Retina (tissue), 1 donor: ENCODE measurements at places on chromosomes 2 and 18.
A peak's percentile ranks its signal among the peaks of the same experiment; 100 is the strongest.

DNA sequence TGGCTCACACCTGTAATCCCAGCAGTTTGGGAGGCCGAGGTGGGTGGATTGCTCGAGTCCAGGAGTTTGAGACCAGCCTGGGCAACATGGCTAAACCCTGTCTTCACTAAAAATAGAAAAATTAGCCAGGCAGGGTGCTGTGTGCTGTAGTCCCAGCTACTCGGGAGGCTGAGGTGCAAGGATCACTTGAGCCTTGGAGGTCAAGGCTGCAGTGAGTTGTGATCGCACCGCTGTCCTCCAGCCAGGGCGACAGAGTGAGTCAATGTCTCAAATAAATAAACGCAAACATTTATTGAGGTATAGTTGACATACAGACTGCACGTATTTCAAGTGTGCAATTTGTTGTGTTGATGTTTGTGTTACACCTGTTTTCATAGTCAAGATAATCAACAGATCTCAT, 19.7 kb downstream of the EPC2 start:
- DNase-seq = no peak

DNA sequence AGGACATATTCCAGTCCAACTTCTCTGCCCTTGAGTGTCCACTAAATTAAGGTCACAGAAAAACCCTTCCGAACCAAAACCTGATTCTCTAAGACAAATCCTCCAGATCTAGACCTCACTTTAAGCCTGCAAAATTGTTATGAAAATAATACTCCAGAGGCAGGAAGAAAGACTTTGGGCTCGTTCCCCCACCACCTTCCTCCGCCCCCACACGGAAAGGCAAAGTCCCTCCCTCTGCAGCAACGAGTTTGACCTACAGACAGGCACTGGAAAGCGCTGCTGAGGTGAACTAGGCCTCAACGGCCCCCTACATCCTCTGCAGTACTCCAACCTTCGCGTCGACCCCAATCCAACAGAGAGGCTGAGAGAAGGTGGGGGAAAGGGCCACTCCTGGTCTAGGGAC, 808 bp downstream of the ATP5MC3 start:
- no peak for DNase-seq

DNA sequence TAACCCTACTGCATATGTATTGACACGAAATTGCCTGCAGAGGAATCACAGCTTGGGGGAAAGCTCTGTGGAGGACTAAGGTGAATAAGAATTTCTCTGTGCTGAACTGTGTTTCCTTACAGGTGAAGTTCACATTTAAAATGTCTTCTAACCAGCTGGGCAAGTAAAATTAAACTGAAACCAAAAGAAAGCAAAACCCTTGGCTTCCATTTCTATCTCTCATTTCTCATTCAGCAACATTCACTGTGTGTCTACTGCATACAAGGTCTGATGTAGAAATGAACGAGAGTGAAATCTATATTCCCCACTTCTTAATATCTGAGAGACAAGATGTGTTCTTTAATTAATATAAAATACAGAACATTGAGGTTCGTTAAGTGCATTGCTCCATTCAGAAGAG, 397.3 kb downstream of the SOX11 start:
- DNase-seq = no peak

- DNase-seq = peak; percentile 63
Observed at GRCh38 chr2:7018282-7018701, 101.1 kb downstream of the RNF144A start.

DNA sequence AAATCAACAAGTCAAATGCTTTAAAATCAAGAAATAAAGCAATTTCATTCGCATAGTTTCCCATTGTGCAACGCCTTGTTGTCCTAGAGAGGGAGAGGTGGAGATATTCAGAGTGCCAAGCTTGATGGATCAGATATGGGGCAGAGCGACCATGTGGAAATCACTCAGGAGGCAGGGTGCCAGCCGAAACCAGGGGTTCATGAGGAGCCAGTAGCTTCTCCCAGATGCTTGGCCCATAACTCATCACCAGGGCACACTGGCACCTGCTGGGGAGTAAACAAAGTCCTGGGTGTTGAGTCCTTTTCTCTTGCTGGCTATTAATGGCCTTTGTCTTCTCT, 53.0 kb upstream of the ASAP2 start:
- DNase-seq = no peak

DNA sequence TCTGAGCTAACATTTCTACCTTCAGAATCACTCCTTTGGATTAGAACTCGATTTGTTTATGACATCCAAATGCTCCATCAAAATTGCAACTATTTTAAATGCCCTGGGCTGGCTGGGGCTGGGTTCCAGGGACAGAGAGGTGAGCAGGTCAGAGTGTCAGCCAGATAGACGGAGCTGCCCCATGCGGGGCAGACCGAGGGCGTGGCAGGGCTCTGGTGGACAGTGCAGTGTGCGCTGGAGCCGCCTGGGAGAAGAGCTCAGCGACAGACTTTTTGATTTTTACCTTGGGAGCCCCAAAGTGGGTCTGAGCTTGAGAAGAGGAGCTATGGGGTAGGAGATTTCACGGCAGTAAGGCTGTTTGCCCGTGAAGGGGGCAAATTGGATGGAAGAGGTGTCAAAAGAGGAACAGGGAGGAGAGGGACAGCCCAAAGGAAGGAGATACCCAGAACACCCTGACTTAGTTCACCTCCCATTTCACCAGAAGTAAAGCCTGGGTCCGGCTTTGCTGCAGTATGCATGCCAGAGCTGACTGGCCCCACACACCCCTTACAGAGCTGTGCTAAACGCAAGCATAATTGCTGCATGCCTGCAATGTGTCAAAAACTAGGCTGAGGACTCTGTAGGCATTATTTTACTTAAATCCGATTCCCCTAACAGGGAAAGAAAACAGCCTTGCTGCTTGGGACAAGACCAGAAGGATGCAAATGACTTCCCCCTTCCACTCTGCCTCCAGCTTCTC, 33.7 kb downstream of the EN1 start:
- DNase-seq = no peak

- no peak for DNase-seq
Observed at GRCh38 chr2:27965841-27966240, 75.3 kb downstream of the BABAM2 start.

GRCh38 chr2:168611896-168612650, 156.0 kb downstream of the CERS6 start:
- DNase-seq = no peak

DNA sequence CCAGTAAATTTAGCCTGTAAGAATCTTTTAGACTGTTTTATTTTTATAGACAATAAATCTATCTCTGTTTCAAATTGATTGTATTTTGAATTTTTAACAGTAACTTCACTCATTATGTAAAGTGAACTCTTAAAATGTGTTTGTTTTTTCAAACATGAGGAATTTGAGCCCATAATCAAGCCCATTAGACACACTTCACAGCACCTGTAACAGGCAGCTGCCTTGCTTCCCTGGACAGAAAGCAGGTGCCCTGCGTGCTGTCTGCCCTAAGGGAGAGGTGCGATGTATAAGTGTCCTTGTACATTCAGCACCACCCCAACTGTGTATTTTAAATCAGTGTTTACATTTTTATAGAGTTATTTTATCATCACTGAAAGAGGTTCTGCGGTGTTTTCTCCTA, 186.5 kb upstream of the TPO start:
- no peak for DNase-seq

- DNase-seq = no peak
Observed at GRCh38 chr2:122543815-122544214, 788.4 kb downstream of the TSN start.

DNA sequence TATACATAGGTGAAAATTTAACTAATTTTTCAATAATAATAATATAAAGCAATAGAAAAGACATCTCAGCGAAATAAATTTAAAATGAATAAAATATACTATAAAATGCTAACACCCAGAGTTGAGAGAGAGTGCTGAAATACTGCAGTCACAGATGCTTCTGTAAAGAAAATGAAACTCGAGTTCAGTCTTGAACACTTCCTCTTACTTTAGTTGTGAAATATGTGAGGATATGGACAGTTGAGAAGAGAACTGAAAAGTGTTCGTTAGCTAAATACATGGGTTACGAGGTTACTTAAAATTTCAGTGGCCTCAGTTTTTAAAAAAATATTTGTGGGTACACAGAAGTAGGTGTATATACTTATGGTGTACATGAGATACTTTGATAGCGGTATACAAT, 106.8 kb downstream of the DNAH7 start:
- no peak for DNase-seq

GRCh38 chr18:3454365-3455089, 4.6 kb downstream of the TGIF1 start:
- DNase-seq = peak; percentile 42

DNA sequence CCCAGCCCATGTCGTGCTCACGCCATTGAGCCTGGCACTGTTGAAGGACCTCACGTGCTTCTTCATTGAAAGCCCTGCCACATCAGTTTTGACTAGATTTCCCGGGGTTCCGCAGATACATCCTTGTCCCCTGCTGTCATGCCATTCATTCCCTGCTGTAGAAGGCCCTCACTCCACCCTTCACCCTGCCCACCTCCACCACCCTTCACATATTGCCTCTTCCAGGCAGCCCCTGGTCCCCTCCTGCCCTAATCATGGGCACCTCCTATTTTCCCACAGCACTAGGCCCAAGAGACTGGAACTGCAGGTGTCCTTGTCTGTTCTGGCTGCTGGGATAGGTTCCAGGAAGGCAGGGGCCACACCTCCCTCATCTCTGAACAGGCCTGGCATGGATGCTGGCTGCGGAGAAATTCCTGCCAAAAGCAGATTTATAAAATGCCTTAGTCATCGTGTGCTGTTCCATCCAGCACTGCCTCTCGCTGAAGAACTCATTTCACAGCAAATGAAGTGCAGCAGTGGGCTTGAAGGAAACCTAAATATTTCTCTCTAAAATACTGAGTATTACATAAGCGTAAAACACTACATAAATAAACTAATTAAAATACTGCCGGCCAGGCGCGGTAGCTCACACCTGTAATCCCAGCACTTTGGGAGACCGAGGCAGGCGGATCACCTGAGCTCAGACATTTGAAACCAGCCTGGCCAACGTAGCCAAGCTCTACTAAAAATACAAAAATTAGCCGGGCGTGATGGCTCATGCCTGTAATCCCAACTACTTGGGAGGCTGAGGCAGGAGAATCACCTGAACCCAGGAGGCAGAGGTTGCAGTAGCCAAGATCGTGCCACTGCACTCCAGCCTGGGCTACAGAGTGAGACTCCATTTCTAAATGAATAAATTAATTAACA, 38.4 kb downstream of the EIF4E2 start:
- DNase-seq = no peak

- DNase-seq = no peak
Observed at GRCh38 chr2:36427790-36428243, 72.2 kb downstream of the CRIM1 start.

GRCh38 chr2:100042562-100042961, 99.8 kb downstream of the AFF3 start:
- no peak for DNase-seq

GRCh38 chr2:25332571-25332970, 9.2 kb downstream of the DNMT3A start:
- DNase-seq = no peak

GRCh38 chr18:32851936-32852335, 79.1 kb upstream of the KLHL14 start:
- DNase-seq = no peak

DNA sequence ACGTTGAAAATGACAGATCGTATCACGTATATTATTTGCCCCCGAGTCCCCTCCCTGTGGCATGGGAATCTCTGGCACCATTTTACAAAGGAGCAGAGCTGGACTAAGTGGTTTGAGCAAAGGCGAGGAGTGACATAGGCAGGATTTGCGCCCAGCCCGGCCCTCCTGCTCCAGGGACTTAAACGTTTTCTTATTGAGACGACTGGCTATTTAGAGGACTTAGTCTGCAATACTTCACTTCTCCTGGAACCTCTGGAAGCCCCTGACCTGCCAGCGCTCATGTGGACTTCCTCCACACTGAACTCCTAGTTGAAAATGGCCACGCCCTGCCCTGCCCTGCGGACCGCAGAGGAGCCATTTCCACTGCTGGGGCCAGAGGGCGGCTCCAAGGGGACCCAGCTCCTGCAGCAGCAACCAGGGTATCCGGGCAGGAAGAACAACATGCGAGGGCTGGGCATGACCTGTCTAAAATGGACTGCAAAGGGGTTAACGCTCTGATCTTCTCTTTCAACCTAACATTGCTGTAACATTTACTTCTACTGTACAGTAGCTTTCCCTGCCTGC, 690.7 kb downstream of the LRP1B start:
- no peak for DNase-seq

- peak; percentile 91 for DNase-seq
Observed at GRCh38 chr2:17830053-17831034, 14.1 kb downstream of the MSGN1 start.

GRCh38 chr2:46368401-46368800, 71.2 kb downstream of the EPAS1 start:
- no peak for DNase-seq

GRCh38 chr2:157565550-157565949, 63.1 kb downstream of the ACVR1C start:
- DNase-seq = no peak

- no peak for DNase-seq
Observed at GRCh38 chr18:46830633-46831032, 73.8 kb upstream of the ST8SIA5 start.

DNA sequence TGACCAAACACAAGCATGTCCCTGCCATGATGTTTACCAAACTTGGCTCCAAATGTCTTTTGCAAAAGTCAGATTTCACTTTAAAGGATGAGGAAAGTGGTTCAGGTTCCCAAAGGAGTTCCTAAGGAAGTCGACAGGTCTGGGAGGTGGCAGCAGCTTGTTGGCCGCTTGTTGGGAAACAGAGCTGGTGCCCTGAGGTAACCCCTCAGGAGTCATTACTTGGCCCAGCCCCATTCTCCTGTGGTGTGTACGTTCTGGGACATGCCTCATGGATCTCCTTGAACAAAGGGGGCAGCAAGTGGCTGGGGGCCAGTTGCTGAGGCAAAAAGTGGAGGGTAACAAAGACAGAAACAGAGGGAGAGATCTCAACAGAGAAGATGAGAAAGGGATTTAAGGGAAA, 10.9 kb downstream of the TMBIM1 start:
- no peak for DNase-seq

GRCh38 chr18:73119574-73119973, 251.8 kb upstream of the NETO1 start:
- DNase-seq = no peak

- no peak for DNase-seq
Observed at GRCh38 chr2:201108341-201108740, 7.6 kb upstream of the CFLAR start.

DNA sequence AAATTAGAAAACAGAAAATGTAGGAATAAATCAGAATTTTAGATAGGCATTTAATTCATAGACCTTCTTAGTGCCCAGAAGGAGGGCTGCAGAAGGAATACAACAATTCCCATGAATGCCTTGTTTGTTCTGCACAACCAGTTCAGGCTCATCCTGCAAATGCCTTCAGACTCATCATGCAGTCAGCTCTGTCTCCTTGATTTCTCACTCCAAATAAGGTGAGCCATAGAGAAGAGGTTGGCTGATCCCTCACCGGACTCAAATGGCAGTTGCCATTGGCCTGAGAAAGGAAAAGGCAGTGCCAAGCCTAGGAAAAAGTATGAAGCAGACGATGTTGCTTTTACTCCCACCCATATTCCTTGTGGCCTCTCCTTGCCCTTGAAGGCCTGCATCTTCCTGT, 50.3 kb downstream of the DSC3 start:
- no peak for DNase-seq

DNA sequence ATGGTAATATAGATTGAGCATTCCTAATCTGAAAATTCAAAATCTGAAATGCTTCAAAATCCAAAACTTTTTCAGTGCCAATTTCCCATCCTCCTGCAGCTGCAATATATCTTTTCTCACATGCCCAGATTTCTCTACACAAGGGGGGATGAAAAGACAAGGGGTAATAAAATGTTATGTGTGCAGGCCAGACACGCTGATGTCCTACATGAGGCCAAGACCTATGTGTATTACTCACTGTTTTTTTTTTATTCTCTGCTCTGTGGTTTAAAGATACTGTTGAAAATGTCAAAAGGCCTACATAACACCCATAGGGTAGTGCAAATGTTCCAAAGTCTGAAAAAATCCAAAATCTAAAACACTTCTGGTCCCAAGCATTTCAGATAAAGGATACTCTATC, 41.2 kb upstream of the CWC22 start:
- DNase-seq = no peak
